ENCODE measurements at places on chromosomes 12 and 14. TPM values are rescaled to one million over a fixed set of nuclear protein-coding genes. Genes with fewer than 3 reads are reported as not detected.

Gene LBHD2
- 0.26 TPM for total RNA-seq

Gene HOXC12
- not detected for total RNA-seq

Gene CPNE6
- total RNA-seq: not detected

Gene KRT75
- total RNA-seq: not detected

Gene TSHR
- not detected for total RNA-seq

Gene TSFM
- total RNA-seq: 13.6 TPM

Gene TM9SF1
- 54.7 TPM for total RNA-seq

Gene SRRM4
- total RNA-seq: under 0.01 TPM

Gene SOCS2
- 18.5 TPM for total RNA-seq

Gene DIO3
- not detected for total RNA-seq

Gene SLC25A3
- total RNA-seq: 785 TPM

Gene SLC17A8
- total RNA-seq: not detected

Gene HAL
- total RNA-seq: not detected

Gene ITPR2
- total RNA-seq: 10.6 TPM

Gene KLHL42
- total RNA-seq: 14.1 TPM

Gene NACA
- 1,953 TPM for total RNA-seq

Gene KRT2
- not detected for total RNA-seq

Gene CLEC1B
- total RNA-seq: not detected

Gene CRIP1
- total RNA-seq: 7.5 TPM

Gene INSM2
- not detected for total RNA-seq

Gene DICER1
- 42.6 TPM for total RNA-seq

Gene STXBP6
- total RNA-seq: 11.2 TPM

Gene CDKN3
- 6.2 TPM for total RNA-seq

Gene CCND2
- 23.9 TPM for total RNA-seq

Gene AMN
- 12.4 TPM for total RNA-seq

Gene CD27
- not detected for total RNA-seq

Gene KIF26A
- not detected for total RNA-seq

Gene NPFF
- total RNA-seq: not detected

Gene NRIP2
- under 0.01 TPM for total RNA-seq

Gene NKX2-1
- total RNA-seq: not detected

Gene TRIM9
- total RNA-seq: 0.09 TPM

Gene CHGA
- not detected for total RNA-seq

Gene ITGA7
- total RNA-seq: 15.5 TPM

Gene TEAD4
- total RNA-seq: 24.0 TPM

Data from pericardium fibroblast (primary cell).